ENCODE measurements at places on chromosomes 7 and 10.
A peak's percentile ranks its signal among the peaks of the same experiment; 100 is the strongest.

DNA sequence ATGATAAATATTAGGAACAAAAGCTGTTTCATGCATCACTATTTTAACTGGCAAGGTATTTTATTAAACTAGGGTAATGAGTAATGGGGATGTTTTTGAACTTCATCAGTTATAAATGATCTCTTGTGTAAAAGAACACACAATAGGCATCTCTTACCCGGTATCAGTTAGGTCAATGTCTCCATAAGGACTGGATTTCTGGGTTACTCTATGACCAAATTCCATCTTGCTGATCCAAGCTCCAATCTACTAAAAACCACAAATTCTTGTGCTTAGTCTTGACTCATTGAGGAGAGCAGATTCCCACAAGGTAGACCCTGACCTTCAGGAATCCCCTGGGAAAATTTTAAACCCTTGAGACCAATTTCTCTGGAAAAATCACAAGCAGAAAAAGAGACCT is 1167.7 kb downstream of the XPNPEP1 start:
- DNase-seq = no peak

- no peak for DNase-seq
Observed at GRCh38 chr10:113001599-113002448, 51.8 kb downstream of the TCF7L2 start.

- DNase-seq = peak; percentile 97
Observed at GRCh38 chr7:37759526-37759925, 76.0 kb downstream of the GPR141 start.

DNA sequence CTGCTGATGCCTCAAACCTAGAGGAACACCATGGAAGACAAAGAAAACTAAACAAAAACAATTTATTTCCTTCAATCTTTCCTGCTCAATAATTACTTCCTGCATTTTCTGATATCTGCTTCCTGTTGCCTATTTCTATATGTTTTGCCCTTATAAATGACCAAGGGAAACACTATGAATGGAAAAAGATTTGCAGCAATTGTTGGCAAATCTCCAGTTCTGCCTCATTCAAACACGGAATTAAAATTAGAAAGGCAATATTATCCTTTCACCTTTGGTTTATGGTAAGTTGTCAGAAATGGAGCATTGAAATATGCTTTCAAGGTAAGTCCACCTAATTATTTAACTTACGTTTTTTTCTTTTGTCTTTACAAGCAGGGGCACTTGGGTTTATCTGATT is 552.2 kb upstream of the ANKRD30A start:
- DNase-seq = no peak

DNA sequence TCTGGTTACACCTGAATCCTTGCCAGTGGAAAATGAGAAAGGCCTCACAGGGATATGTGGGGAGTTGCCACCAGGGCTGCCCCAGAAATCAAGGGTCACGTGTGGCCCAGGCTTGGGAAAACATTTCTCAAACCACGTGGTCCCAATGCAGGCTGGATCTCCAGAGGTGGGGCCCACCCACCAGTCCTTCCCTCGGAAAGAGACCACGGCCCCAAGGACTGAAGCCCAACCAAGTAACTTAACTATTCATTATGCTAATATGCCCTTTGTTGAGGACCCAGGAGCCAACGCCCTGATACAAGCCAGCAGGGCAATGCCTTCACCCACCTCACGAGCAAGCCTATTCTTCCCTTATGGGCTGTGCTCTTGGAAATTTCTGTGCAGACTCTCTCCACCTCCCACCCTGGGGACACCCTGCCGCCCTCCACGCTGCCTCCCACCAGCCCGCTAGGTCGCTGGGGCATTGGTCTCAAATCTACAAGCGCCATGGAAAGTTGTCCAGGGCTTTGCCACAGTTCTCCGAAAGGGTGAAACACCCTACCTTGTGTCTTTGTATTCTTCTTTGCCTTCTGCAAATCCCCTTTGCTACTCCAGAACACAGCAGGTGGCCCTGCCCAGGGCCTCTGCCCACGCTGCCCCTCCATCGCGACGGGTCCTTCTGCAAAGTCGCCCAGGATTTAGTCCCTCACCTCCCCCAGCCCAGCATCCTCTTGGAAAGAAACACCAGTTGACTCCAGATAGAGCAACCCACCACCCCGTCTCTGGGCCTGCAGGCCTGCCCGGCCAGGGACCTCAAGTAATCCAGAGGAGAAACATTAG is 8.8 kb downstream of the TNS3 start:
- DNase-seq = no peak

GRCh38 chr10:34587680-34588019 is 227.4 kb downstream of the PARD3 start:
- no peak for DNase-seq

- no peak for DNase-seq
Observed at GRCh38 chr10:2893158-2893845, 174.0 kb upstream of the PFKP start.

- DNase-seq = peak; percentile 87
Observed at GRCh38 chr7:109213081-109213480, 643.4 kb downstream of the DNAJB9 start.

DNA sequence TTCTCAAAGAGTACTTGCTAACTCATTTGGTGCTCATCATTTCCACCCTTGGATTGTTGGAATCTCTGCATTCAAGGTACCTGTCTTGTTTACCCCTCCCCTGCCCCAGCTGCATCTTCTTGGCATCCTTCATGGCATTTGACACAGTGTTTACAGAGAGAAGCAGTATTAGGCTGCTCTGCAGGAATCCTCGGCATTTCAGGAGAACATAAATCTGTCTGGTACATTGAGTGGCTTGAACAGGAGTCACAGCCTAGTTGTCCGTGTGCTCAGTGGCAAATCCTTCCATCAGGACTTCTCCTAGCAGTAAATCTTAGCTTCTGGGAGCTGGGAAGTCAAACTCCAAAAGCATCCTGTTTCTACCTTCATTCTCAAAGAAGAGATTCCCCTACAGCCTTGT is 136.8 kb upstream of the YAE1 start:
- no peak for DNase-seq

DNA sequence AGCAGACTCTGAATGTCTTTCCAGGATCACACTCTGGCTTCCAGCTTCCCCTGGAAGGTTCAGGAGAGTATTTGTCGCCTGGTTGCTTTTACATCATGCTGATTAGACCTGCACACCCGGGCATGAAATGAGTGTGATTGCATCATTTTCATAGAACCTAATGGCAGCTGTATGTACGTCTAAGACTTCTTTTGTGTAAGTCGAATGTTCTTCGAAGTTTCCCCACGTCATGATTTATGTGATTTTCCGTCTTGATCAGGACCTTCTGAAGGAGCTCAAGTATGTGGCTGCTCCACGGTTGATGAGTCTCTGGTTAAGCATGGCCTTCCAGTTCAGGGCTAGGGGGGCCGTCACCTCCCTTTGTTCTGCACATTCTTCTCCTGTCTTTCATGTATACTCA is 4.5 kb downstream of the EIF4H start:
- DNase-seq = no peak

- DNase-seq = no peak
Observed at GRCh38 chr7:85184599-85185423, 2.0 kb downstream of the SEMA3D start.

DNA sequence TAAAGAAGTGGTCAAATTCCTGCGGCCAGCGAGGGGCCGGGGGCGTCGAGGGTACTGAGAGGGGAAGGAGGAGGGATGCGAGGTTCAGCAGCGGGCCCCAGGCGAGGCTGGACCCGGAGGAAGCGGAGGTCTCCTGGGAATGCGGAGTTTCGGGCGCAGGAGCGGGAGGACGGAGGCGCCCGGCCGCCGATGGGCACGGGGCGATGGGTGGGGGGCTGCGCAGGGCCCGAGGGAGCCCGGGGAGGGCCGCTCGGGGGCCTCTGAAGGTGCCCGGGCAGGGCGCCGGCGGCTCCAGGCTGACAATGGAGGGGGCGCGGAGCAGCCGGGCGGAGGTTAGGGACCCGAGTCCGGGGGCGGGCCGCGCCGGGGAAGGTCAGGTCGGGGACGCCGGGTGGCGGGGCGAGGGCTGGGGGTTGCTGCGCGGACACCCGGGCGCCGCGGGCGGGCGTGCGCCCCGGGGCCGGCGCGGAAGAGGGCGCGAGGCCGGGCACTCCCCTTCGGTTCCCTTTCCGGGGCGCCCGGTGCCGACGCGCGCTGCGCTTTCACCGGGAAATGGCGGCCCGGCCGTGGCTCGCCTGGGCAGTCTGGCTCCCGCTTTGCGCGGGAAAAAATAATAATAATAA is 683 bp downstream of the MACROH2A2 start:
- no peak for DNase-seq

- no peak for DNase-seq
Observed at GRCh38 chr10:70998086-70998485, 109.7 kb upstream of the PCBD1 start.

DNA sequence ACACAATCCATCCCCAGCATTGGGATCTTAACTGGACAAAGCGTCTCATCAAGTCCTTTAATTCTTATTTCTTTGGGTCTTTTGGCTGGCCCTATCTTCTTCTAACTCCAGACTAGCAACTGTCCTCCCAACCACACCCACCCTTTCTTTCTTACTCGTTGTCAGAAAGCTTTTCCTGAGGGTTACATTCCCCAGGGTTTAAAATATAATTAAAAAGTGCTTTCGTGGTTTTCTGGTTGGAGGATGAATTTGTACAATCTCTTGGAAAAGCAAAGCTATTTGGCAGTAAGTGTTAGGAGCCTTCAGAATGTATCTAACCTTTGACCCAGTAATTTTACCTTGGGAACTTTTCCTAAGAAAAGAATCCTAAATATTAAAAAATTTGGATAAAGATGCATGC is 10.4 kb upstream of the ITGB8 start:
- DNase-seq = no peak

DNA sequence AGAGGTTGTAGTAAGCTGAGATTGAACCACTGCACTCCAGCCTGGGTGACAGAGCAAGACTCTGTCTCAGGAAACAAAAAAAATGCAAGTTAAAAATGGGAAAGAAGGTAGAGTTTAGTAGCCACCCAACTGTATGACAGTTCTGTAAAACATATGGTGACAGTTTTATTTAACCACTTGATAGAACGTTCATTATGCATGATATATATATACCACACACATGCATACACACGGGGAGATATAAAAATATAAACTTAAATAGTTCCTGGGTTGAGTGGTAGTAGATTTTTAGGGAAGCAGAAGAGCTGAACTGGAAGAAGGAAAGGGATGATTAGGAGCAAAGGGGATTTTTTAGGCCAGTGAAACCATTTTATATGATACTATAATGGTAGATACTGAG is 120.0 kb downstream of the KMT2C start:
- DNase-seq = no peak

DNA sequence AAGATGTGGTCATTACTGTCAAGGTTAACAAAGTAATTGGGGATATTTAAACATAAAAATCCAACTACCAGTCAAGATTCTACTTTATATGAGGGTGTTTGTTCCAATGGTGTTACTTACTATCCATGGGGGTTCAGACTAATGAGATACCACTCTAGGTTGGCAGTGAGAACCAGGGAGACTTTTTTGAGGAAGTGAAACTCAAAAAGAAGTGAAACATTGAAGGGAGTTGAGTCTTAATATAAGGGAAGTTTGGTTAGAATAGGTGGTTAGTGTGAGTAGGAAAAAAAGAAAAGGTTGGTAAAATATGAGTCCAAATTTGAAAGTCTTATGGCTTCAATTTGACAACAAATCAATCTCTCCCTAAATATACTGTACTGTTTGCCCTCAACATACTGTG is 123.6 kb upstream of the ANK3 start:
- DNase-seq = no peak

DNA sequence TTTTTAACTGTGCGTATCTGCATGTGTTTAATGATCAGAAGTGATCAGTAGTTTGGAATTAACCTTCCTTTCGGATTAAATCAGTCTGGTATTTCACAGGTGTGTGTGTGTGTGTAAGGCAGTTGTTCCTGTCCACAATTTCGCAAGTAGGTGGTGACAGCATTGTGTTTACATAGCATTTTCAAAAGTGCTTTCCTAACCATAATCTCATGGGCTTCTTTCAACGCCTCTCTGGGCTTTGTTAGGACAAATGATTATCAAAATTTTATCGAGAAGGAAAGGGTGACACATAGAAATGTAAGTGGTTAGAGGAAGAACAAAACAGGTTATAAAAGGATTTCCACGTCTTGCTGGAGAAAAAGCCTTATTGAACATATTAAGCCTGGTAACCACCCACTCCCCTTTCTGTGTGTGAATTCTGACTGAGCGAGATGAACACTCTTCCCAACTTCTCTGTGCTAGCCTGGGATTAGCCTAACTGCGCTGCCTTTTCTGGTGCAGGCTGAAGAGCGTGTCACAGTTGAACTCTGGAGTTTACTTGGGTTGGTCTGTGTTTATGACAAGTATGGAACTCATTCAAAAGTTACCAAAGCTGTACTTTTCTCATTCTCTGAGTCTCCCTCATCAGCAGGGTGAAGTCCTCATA is 292.3 kb upstream of the PITRM1 start:
- DNase-seq = no peak

DNA sequence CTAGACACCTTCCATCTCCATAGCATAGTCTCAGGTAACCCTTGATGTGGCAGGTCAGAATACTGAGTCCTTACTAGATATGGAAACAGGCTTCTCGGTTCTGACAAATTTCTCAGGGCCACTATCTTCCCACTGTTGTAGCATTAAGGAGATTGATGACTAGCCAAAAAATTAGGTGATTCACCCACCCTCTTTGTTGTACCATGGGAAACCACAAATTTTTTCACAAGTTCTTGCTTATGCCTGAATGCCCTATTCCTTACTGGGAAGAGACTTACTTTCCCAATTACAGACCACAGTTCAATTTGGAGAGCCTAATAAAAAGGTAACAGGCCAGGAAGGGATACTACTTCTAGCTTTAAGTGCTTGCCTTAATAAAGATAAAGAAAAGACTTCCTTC is 948.8 kb downstream of the GRM8 start:
- no peak for DNase-seq

DNA sequence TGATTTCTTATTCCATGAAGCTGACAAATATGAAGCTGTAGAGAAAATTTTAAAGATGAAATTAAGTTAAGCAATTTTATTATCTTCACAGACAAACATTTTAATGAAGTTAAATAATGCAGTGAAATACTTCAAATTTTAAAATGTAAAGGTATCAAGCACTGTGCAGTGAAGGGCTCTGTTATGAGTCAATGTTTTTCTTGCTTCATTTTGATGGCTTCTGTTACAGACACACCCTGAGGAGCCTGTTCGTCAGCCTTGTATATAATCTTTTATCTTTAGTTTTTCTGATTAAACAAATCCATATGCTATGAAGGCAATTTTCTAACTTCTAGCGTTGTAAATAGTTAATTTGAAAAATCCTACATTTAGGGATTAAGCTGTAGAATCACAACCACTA is 18.5 kb downstream of the VSTM2A start:
- no peak for DNase-seq

GRCh38 chr7:144670218-144670617 is 165.6 kb downstream of the TPK1 start:
- DNase-seq = no peak

GRCh38 chr7:51121036-51121790 is 195.4 kb downstream of the COBL start:
- no peak for DNase-seq

DNA sequence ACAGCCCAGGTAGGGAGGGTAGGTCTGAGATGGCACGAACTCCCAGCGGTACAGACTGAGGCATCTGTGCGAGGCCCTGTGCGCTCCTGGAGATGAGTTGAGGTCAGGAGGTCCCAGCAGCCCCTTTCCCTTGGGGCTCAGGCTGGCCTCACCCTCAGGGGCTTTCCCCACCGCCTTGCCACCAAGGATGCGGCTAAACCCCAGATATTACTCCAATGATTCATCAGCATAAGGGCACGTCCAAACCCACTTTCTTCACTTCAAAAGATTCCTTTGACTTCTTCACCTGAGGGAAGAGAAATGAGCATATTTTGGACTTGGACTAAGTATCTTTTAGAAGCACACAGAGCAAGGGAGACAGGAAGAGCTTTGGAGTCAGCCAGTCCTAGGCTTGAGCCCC is 20.3 kb downstream of the UROS start:
- no peak for DNase-seq

Measured in DMS 273 treated with DMSO at 0.1 percent for 48 hours (cell line).